Omental fat pad (tissue), 4 donors: ENCODE measurements at places on chromosomes 4 and X.

DNA sequence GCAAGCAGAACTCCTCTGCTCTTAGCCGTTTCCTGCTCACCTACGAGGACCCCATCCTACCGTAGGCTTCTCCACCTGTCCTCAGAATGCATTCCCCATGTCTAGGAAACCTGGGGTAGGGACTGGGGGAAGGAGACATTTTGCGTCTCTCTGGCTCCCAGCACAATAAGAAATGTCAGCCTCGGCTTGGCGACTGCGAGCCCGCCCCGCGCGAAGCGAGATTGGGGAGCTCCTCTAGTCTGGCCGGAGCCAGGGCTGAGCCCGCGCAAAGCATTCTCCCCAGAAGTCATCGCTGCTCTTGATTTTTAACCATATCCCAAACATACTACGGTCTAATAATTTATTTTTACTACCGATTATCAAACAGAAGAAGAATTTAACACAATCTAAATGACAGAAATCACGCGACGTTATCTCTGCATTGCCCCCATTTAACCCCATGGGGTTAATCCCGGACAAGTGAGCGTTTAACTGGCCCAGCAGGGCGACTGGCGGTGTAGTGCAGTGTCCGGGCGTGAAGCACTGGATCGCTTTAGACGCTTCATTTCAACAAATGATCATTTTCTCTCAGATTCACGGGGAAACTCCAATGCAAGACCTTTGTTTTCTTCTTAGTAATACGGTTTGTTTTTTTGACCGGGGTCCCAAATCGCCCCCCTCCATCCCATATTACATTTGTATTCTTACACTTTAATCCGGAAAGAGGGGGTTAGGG lies 8.0 kb upstream of the PITX2 start:
- no peak for DNase-seq

DNA sequence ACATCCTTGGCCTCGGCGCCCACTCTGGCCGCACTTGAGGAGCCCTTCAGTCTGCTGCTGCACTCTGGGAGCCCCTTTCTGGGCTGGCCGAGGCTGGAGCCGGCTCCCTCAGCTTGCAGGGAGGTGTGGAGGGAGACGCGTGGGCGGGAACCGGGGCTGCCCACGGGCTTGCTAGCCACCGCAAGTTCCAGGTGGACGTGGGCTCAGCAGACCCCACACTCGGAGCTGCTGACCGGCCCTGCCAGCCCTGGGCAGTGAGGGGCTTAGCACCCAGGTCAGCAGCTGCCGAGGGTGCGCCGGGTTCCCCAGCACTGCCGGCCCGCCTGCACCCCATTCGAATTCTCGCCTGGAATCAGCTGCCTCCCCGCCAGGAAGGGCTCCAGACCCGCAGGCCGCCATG lies 1892.3 kb upstream of the PCDH7 start:
- no peak for DNase-seq

GRCh38 chr4:137655302-137655701 lies 123.0 kb upstream of the PCDH18 start:
- no peak for DNase-seq

DNA sequence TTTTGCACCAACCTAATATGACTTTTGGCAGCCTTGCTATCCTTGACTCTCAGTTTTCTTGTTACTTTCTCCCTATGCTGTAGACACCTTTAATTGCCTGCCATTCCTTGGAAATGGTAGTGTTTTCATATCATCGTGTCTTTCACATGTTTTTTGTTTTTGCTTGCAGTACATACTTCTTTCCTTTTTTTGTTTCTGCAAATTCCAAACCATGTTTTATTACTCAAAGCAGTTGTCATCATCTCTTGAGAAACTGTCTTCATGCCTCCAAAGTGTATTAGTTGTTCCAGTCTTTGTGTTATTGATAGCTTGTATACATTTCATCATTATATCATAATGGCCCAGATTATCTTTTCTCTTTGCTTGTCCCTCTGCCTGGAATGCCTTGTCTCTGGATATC lies 57.1 kb downstream of the PDLIM5 start:
- no peak for DNase-seq

- no peak for DNase-seq
Observed at GRCh38 chrX:118714521-118714920, 12.9 kb upstream of the IL13RA1 start.

- DNase-seq, result no peak
Observed at GRCh38 chr4:108141213-108141950, 27.4 kb downstream of the LEF1 start.

DNA sequence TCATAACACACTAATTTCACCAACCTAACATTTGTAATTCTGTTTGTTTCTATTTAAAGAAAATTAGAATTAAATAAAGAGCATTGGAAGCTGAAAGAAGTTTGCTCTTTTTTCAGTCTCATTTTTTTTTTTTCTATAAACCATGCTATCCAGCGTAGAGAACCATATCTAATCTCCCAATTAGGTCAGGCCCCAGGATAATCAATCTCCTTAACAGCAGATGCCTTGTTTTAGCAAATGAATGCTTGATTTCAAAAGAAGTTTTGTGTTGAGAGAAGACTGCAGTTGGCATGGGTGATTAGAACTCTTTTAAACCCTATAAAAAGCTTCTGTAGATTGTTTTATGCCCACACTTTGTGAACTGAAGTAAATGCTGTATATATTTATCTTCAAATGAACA lies 15.6 kb upstream of the MAD2L1 start:
- DNase-seq, result no peak

GRCh38 chrX:63675716-63676115 lies 109.3 kb downstream of the ARHGEF9 start:
- no peak for DNase-seq
